ENCODE measurements at places on chromosomes 13 and 19. TPM values are rescaled to one million over a fixed set of nuclear protein-coding genes. Genes with fewer than 3 reads are reported as not detected.

Gene ZNF229
- 3.7 TPM for total RNA-seq

Gene SACS
- total RNA-seq: 202 TPM

Gene LILRB3
- total RNA-seq: not detected

Gene SLC1A6
- not detected for total RNA-seq

Gene RETN
- not detected for total RNA-seq

Gene DLL3
- total RNA-seq: 0.39 TPM

Gene CD70
- 1.5 TPM for total RNA-seq

Gene CYP2F1
- not detected for total RNA-seq

Gene ZNF20
- total RNA-seq: 2.5 TPM

Gene MAB21L1
- 1.4 TPM for total RNA-seq

Gene CGB2
- total RNA-seq: not detected

Gene C19orf18
- total RNA-seq: 0.37 TPM

Gene CEACAM8
- not detected for total RNA-seq

Gene LRRC63
- total RNA-seq: 0.37 TPM

Gene S1PR2
- 56.1 TPM for total RNA-seq

Gene KCTD4
- not detected for total RNA-seq

Gene CAB39L
- 9.6 TPM for total RNA-seq

Gene KLHL1
- total RNA-seq: not detected

Gene DLEU7
- total RNA-seq: under 0.01 TPM

Gene MISP3
- total RNA-seq: 0.73 TPM

Gene ZNF225
- 4.4 TPM for total RNA-seq

Gene MAG
- not detected for total RNA-seq

Gene STAP2
- total RNA-seq: 2.9 TPM

Gene PGLYRP2
- total RNA-seq: not detected

Gene ZNF83
- total RNA-seq: 38.5 TPM

Gene NBEA
- total RNA-seq: 1.1 TPM

Gene FARP1
- total RNA-seq: 7.7 TPM

Gene SBSN
- total RNA-seq: 4.3 TPM

Gene ZNF91
- 20.2 TPM for total RNA-seq

Gene ATP13A1
- total RNA-seq: 59.0 TPM

Gene CYP2A7
- not detected for total RNA-seq

Gene PNMA8C
- not detected for total RNA-seq

Gene CEBPA
- total RNA-seq: 0.37 TPM

Gene ZNF132
- 7.0 TPM for total RNA-seq

Gene CD177
- total RNA-seq: not detected

Gene MTUS2
- total RNA-seq: under 0.01 TPM

Gene SRRM5
- 0.37 TPM for total RNA-seq

Gene FAAP24
- total RNA-seq: 3.7 TPM

Gene HSH2D
- total RNA-seq: not detected

Gene ASF1B
- total RNA-seq: 17.6 TPM

Gene TSSK6
- total RNA-seq: 2.7 TPM

Gene LGALS4
- total RNA-seq: not detected

Gene ATCAY
- total RNA-seq: not detected

Gene ZNF837
- 2.2 TPM for total RNA-seq

Gene ZNF544
- total RNA-seq: 33.0 TPM

Gene PLA2G4C
- total RNA-seq: 2.2 TPM
